ENCODE measurements at places on chromosomes 11 and 22. TPM values are rescaled to one million over a fixed set of nuclear protein-coding genes. Genes with fewer than 3 reads are reported as not detected.
A peak's percentile ranks its signal among the peaks of the same experiment; 100 is the strongest.

SSTR3 gene
- under 0.01 TPM for total RNA-seq

DNA sequence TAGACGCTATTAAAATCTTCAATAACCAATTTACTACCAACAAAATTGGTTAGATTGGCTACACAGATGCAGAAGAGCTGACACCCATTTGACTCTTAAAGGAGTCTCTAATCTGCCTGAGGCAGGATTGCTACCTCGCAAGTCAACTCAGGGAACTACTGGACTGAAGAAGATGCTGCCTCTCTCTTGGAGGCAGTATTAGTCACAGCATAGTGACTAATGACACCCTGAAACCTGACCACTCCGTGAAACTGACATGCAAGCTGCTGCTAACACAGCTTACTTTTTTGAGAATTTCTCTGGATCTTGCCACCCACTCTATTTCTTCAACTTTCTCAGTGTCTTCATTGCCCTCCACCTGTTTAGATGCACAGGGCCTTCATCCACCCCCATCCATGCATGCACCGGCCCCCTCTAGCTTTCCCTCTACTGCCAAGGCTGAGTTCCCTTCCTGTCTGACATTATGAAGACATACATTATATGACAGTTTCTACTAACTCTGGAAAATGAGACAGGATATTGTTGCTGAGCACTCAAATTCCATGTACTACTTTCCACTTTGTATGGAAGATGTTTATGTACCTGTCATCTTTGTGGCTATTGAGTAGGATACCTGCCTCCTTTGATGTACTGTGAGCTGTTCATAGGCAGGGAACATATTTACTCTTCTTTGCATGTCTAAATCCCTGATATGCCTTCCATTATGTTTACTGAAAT lies 183.2 kb downstream of the MSANTD4 start:
- no peak for DNase-seq

EML3 gene
- total RNA-seq = 38.0 TPM

RIMBP3B gene
- total RNA-seq = 1.6 TPM

GRCh38 chr11:18650859-18651557 lies 16.9 kb upstream of the SPTY2D1 start:
- peak; percentile 24 for DNase-seq

Measured in hematopoietic multipotent progenitor cell (in vitro differentiated cells).